Neural crest cell (in vitro differentiated cells): ENCODE measurements at places on chromosomes 4 and X.
A peak's percentile ranks its signal among the peaks of the same experiment; 100 is the strongest.

DNA sequence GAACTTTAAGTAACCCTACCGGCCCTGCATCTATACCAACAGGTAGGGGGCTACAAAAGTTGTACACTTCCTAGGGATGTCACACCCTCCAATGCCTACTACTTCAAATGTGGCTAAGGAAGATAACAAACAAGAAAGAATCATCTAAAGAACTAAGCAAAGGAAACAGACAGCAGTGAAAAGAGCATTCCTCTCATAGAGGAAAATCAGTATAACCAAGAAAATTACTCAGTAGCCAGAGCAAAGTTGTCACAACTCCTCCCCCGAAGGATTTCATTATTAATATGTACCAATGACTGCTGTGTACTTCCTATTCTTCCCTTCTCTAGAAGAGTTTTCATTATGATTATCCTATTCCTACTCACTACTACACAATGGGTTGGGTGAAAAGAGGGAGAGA is 12.6 kb downstream of the ANKRD17 start:
- DNase-seq, result no peak

- DNase-seq, result no peak
Observed at GRCh38 chrX:112688242-112688641, 8.5 kb upstream of the LHFPL1 start.

DNA sequence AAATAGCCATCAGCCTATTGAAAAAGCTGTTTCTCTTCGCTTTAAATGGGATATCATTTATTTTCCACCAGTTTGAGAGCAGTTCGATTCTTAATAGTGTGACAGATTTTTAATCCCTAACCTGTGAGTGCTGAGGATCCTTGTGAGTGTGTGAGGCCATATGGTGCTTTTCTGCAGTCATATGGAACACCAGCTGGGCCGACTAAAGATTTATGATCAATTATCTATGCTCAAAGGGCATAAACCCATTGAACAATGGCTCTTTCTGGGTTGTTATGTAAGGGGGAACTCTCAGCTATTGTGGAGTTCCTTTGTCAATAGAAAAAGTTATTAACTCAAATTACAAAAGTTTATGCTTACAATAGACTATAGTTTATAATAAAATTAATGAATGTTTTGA is 1003.6 kb downstream of the FAT4 start:
- DNase-seq, result no peak

DNA sequence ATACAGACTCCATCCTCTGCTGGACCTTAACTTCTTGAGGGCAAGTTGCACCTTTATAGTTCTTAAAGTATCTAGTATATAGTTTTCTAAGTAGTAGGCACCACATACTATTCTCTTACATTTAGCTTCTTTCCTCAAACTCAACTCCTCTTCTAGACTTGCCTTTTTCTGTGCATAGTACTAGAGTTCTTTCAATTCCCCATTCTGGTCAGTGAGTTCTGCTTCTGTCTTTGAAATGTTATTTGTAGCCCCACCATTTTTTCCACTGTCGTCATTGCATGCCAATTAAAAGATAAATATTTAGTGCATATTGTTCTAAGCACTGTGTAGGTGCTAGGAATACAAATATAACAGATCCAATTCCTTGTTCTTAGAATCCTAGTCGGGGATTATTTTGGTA is 31.6 kb downstream of the CDKL5 start:
- no peak for DNase-seq

DNA sequence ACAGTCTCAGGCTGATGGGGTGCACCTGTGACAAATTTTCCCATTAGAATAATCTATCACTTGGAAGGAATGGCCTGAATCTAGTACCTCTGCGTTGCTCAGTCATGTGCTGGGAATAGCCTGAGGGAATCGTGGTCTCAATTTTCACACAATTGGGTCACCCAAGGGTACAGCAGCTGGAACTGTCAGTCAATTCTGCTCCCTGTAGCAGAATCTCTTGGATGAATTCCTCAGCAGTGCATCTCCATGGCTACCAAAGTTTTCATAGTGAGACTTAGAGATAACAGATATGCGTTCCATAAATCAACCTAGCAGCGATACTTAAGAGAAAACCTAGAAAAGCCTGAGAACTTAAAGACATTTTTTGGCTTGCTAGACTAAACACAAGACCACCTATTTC is 288.7 kb upstream of the CTSO start:
- no peak for DNase-seq

DNA sequence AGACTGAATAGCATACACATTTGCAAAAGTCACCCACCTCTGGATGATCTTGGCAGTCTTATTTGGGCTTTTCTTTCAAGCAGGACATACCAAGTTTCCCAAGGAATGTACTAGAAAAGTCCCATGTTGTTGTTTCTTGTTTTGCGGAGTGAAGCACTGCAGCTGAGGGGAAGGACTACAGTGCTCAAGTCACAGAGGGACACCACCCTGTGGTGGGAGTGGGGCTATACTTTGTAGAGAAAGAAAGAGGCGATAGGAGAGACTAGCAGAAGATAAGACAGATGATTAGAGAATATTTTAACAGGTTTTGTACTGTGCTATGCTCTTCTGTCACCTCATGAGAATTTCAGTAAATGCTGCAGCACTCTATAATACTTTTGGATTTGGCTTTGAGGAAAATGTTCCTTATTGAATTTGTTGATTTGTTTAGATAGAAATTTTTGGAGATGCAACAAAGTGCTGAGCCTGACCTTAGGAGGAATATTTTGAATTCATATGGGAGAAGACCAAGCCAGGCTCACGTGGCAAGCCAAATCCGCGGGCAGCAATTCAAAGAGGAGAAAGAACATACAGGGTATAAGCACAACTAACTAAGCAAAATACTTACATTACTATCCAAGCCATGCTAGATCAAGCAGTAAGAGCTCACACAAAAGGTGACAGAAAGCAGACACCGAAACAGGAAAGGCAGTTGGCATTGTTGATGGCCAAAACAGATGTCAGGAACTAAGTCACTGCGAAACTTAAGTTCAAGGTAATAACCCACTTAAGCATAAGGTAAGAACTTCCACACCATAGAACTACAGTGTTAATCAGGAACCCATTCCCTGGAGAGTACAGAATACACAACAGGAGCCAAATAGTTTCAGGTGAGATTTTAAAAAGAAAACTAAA is 280.3 kb upstream of the INTU start:
- no peak for DNase-seq

DNA sequence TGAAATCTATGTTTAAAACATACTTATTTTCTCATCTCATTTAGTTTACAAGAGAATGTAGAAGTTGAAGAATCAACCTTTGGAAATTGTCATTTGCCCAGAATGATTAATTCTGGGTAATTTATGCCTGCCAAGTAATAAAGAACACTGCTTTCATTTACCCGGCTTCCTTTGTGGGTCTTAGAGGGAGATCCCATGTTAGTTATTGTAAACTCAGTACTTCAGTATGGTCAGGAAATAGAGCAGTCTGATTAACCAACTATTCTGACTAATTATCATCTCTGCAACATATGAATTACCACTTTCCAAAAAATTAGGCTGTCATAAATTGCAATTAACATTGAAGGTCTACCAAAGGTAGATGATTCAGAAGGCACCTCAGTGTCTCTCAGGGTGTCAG is 324.5 kb downstream of the HNRNPD start:
- DNase-seq, result no peak

GRCh38 chr4:35772291-35772690 is 472.0 kb downstream of the ARAP2 start:
- DNase-seq, result no peak

DNA sequence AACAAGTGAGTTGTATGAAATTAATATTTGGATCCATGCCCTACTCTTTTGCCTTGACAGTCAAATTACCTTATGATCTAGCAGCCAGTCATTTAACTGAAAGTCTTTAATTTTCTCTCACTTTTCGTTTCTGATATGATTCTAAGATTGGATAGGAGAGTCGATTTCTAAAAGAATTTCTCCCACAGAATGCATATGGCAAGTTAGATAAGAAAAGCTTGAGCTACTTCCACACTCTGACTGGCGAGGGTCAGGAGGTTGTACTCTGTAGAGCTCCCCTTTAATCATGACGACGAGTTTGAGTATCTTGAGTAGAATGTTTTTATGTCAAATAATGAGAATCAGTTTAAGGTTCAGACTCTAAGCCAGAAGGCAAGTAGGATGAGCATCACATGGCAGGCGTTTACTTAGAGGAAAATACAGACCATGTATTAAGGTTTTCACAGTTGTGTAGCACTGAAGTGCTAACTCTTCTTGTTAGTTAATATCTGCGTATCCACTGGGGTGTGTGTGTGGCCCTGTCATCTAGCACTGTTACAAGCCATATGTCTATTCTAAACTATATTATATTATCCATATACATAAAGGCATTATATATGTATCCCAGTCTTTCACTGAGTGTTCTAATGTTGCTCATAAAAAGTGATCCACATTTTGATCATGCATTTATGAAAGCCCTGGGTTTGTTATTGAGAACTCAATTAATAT is 37.8 kb downstream of the LRP2BP start:
- DNase-seq, result no peak

GRCh38 chr4:129342819-129343408 is 247.0 kb downstream of the C4orf33 start:
- no peak for DNase-seq

- DNase-seq, result no peak
Observed at GRCh38 chr4:130591091-130591490, 1495.1 kb downstream of the C4orf33 start.

DNA sequence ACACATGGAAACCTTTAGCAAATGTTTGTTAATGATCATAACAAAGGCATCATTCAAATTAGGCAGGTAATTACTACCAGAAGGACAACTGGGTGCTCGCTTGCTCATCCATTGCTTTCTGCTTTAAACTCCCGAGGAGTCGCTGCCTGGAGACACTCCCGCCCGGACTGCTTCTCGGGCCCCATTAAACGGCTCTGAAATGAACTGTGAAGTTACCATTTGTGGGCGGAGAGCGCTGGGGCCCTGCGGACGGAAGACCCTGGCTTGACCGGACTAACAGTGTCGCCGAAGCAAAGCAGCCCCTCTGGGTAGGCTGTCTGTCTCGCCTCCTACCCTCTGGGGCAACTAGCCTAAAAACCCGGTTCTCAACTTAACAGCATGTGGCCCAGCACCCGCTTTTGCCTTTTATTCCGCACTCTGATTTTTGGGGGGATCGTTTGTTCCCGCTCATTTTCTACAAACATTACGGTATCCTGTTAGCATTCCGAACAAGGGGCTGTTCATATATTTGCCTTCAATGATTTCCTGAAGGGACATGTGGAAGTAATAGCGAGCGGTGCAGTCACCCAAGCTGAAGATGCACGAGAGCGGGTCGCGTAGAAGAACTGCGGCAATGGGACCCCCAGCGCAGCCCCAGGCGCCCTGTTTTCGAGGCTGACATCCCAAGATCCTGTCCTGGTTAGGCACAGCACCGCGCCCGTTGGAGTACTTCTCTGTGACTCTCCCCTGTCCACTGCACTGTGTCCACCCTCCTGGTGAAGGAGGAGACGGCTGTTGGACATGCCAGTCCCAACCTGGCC is 1.6 kb upstream of the PDGFRA start:
- DNase-seq, result peak; percentile 53

GRCh38 chr4:183380901-183381300 is 58.7 kb upstream of the CLDN24 start:
- no peak for DNase-seq

DNA sequence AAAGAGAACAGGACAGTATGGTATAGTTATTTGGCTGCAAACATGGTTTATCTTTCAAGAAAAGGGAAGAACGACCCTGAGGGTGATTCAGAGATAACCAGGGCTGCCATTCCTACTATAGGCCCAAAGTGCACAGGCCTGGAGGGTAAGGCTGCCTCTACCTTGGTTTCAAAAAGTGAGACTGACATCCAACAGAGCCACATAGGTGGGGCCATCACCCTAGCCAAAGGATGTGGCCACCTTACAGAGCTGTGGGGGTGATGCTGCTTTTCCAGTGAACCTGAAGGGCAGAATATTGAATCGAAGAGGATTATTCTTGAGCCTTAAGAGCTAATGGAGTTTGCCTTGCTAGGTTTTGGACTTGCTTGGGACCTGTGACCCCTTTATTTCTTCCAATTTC is 15.7 kb downstream of the SH2D1A start:
- no peak for DNase-seq

DNA sequence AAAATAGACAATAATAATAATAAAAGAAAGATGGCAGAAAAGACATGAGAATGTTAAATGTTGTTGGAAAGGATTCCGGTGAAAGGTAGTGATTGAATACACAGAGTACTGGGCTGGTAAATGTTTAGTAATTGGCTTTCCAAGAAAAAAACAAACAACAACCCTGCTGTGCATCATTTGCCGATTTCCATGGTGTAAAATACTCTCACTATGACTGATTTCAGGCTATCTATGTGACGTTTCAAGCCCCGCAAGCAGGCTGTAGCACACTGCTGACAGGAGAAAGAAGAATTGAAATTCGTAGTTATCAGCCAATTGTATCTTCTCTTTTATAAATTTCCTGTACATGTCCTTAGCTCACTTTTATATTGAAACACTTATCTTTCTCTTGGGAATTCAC is 13.6 kb upstream of the SEPTIN6 start:
- no peak for DNase-seq

GRCh38 chr4:121977251-121978171 is 25.7 kb upstream of the TRPC3 start:
- DNase-seq, result no peak

GRCh38 chr4:5463361-5463760 is 245.0 kb downstream of the EVC2 start:
- no peak for DNase-seq

DNA sequence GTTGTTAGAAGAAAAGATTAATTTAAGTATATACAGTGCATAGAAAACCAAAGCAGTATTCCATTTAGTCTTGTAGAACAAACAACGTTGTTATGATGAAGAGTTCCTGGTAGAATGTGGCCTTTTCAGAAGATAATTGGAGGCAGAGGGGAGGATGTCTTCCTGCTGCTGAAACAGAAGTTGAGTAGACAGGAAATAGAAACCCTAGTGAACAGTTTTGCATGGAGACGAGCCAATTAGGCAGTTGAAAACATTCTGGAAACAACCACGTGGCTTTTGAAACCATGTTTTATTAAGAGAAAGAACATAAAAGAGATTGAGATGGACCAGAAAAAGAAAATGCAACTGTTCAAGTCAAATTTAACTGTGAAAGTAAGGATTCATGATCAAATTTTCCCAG is 325.2 kb downstream of the CAMK2D start:
- DNase-seq, result no peak

GRCh38 chrX:3326681-3327080 is 19.8 kb downstream of the MXRA5 start:
- DNase-seq, result no peak

GRCh38 chr4:140931911-140932310 is 175.7 kb upstream of the TBC1D9 start:
- no peak for DNase-seq

- DNase-seq, result no peak
Observed at GRCh38 chr4:187883049-187883448, 112.5 kb upstream of the ZFP42 start.
